ENCODE measurements at places on chromosomes 12 and 14.
A peak's percentile ranks its signal among the peaks of the same experiment; 100 is the strongest.

DNA sequence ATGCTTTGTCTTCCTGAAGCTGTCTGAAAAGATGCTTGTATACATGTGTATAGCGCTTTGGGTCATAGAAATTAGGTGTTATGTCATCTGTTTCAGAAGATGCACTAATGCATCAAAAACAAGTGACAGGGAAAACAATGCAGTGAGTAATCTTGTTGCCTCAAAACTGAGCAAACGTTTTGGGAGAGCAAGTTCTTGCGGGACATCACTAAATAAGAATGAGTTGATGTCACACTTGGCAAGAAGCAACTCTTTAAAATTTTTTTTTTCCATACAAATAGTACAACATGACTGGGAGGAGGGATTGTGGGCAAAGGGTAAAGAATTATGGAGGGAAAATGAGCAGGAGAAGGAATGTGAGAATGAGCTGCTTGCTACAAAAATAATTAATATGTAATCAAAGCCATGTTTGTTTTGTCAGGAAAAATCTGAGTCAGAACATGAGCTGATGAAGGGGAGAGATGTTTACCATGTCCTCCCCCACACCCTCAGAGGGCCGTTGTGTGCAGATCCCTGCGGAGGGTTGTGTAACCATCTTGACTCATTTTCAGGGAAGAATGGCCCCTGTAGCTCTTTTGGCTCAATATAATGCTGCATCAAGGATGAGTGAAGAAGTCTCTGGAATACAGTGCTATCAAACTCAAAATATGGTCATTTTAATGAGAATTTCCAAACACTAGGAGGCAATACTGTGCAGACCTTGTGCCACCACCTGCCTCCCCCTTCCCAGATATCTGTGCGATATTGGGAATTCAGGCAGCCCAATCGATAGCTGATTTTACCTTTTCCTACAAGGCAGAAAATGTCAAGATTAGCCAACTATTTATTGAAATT lies 41.4 kb downstream of the BORCS5 start:
- peak; percentile 82 for DNase-seq

DNA sequence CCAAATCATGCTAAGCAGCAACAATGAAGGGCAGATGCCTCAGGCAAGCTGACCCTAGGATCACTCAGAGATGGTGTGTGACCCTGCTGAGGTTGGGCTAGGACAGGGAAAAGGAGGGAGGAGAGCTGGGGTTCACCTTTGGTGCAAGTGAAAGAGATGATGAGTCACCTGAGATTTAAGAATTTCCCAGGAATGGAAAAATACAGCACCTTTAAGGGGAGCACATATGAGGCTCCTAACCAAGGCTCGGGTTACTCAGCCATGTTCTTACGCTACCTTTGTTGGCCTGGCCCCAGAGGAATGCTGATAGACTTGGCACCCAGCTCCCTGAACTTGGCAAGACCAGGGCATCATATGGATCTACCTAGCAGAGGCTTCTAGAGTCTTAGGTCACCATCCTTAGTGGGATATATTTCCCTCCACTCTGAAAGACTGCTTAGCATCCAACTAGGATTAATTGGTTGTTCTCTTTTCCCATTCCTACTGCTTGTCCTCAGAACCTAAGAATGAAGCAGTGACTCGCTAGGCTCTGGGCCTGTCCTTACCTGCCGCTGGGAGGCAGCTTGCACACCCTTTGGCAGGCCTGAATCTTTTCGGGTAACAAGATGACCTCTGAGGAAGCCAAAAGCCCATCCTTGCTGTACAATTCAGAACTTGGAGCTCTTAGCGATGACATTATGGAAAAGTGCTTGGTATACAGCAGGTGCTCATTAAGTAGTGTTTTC lies 4.0 kb upstream of the NAA25 start:
- DNase-seq, result no peak

GRCh38 chr14:61551384-61551783 lies 143.9 kb upstream of the HIF1A start:
- DNase-seq, result no peak

- no peak for DNase-seq
Measured at GRCh38 chr14:31441273-31442111, 15.8 kb downstream of the DTD2 start.

- DNase-seq, result peak; percentile 17
Measured at GRCh38 chr14:42884100-42884499, 1277.4 kb downstream of the LRFN5 start.

DNA sequence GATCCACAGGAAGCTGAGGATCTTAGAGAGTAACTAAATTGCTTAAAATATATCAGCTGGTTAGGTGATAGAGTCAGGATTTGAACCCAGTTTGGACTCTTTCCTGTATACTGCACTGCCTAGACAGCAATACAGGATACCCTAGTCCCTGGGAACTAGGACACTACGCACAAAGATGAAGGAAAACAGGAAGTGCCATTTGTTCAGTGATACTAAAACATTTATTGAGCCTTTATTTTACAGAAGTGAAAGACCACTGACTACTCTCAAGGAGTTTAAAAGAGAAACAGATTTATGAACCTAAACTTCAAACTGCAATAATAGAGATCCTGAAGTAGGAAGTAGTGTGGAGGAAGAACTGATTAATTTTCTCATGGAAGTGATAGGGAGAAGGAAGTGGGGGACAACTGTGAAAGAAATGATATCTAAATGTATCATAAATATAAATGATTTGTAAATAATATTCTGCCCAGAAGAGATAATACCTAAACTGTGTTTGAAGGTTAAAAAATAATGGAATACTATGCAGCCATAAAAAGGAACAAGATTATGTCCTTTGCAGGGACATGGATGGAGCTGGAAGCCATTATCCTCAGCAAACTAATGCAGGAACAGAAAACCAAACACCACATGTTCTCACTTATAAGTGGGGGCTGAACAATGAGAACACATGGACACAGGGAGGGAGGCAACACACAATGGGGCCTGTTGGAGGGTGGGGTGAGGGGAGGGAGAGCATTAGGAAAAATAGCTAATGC lies 18.2 kb downstream of the MSRB3 start:
- DNase-seq, result no peak

- DNase-seq, result no peak
Measured at GRCh38 chr12:85781766-85782165, 54.4 kb downstream of the RASSF9 start.

DNA sequence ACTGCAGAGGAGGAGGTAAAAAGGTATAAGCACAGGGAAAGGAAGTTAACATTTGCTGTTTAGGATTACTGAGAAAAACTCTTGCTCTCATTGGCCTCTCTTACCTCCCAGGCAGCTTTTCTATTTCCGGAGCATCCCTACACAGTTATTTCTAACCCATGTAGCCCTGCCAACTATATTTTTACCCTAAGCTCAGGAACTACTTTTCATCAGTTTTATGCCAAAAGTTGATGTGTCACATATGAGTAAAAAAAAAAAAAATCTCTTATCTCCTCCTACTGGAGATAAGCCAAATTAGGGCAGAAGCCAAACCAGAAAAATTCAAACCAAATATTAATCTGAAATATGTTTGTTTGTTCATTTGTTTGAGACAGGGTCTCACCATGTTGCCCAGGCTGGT lies 34.4 kb upstream of the PSMA6 start:
- no peak for DNase-seq

GRCh38 chr14:32330351-32331111 lies 1.4 kb downstream of the AKAP6 start:
- DNase-seq, result no peak

All from hepatocyte (in vitro differentiated cells).